Activated naive CD4-positive, alpha-beta T cell treated with Interleukin-2 at 50 U/mL for 16 hours (primary cell): ENCODE measurements at places on chromosomes 2 and 18.

DNA sequence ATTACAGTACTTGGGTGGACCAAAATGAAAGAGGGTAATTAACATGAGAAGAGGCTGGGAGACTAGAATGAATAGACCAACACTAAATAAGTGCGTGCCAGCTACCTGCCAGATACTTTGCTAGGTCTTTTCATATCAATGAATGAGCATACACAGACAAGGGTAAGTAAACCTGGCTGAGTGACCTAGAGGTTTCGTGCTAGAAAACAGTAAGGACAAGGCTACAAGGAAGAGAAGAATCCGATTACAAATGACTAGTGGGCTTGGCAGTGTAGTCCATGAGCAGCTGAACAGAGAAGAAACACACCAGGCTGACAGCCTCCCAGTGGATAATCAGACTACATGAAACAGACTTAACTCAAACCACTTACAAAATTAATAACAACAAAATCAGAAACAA is 64.6 kb downstream of the THADA start:
- DNase-seq: no peak

DNA sequence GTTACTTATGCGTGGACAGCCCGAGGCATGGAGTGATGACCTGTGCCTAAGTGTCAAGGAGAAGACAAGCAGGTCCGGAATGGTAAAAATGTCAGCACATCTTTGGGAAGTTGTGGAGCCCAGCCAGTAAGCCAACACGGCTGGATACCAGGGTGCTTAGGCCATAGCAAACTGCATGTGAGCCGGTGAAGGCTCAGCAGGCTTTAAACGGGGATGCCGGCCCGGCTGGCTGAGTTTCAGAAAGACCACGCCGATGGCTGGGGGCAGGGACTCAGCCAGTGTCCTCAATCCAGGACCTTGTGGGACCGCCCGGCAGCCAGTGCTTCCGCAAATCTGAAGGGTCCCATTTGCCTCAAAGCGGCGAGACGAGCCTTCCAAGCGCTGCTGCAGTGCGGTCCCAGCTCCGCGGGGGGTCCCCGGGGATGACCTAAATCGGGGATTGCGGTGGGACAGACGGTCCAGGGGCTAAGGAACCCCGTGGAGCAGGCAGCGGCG is 946 bp upstream of the AGAP1 start:
- no peak for DNase-seq

GRCh38 chr2:55931281-55931680 is 7.7 kb upstream of the EFEMP1 start:
- DNase-seq: no peak

GRCh38 chr18:78410094-78410786 is 569.4 kb upstream of the SALL3 start:
- no peak for DNase-seq

GRCh38 chr18:36256094-36256493 is 41.4 kb upstream of the FHOD3 start:
- no peak for DNase-seq

DNA sequence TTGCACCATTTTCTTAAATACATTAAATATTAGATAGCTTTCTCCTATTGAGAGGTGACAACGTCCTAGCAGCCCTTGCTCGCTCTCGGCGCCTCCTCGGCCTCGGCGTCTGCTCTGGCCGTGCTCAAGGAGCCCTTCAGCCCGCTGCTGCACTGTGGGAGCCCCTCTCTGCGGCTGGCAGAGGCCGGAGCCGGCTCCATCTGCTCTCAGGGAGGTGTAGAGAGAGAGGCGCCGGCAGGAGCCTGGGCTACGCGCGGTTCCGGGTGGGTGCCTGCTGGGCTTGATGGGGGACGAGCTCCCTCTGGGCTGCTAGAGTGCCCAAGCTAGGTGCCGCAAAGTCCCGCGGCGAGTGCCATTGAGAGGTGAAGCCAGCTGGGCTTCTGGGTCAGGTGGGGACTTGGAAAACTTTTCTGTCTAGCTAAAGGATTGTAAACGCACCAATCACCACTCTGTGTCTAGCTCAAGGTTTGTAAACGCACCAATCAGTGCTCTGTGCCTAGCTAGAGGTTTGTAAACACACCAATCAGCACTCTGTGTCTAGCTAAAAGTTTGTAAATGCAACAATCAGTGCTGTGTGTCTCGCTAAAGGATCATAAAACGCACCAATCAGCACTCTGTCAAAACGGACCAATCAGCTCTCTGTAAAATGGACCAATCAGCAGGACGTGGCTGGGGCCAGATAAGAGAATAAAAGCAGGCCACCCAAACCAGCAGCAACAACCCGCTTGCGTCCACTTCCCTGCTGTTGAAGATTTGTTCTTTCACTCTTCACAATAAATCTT is 3.1 kb downstream of the RPRD1A start:
- no peak for DNase-seq

DNA sequence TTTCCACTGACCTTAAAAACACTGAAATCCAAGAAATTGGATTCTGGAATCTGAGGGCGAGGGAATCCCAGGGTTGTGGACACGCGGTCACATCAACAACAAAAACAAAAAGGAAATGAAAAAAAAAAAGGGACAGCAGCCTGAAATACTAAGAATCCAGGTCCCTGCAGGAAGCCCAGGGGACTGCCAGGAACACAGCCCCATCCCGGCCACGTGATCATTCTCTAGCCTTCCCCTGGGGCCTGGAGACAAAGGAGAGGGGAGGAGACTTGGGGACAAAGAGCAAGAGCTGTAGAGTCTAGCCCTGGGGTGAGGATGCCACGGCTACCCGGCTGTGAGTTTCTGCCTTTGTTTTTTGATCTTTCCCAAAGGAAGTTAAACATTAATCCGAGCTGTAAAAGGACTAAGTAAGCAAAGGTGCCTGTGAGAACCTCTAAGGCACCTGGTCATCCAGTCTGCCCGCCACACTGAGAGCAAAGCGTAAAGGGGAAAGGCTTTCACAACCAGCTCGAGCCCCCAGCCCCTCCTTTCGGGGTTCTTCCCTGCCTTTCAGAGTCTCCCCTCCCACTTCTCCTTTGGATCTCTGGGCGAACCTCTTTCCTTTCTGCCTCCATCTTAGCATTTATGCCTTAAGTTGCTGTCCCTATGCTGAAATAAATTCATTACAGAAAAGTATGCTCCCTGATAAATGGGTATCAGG is 57.9 kb upstream of the MSH2 start:
- no peak for DNase-seq

DNA sequence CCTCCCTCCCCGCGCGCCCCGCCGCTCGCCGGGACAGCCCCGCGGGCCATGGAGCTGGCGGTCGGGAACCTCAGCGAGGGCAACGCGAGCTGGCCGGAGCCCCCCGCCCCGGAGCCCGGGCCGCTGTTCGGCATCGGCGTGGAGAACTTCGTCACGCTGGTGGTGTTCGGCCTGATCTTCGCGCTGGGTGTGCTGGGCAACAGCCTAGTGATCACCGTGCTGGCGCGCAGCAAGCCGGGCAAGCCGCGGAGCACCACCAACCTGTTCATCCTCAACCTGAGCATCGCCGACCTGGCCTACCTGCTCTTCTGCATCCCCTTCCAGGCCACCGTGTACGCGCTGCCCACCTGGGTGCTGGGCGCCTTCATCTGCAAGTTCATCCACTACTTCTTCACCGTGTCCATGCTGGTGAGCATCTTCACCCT is 865 bp downstream of the GALR1 start:
- no peak for DNase-seq

- DNase-seq: no peak
Measured at GRCh38 chr2:50859110-50859509, 172.8 kb downstream of the NRXN1 start.

- DNase-seq: no peak
Measured at GRCh38 chr2:25333981-25334380, 7.7 kb downstream of the DNMT3A start.

- no peak for DNase-seq
Measured at GRCh38 chr2:1360144-1360543, 53.1 kb upstream of the TPO start.

- DNase-seq: no peak
Measured at GRCh38 chr2:97967216-97967592, 28.5 kb downstream of the TMEM131 start.

DNA sequence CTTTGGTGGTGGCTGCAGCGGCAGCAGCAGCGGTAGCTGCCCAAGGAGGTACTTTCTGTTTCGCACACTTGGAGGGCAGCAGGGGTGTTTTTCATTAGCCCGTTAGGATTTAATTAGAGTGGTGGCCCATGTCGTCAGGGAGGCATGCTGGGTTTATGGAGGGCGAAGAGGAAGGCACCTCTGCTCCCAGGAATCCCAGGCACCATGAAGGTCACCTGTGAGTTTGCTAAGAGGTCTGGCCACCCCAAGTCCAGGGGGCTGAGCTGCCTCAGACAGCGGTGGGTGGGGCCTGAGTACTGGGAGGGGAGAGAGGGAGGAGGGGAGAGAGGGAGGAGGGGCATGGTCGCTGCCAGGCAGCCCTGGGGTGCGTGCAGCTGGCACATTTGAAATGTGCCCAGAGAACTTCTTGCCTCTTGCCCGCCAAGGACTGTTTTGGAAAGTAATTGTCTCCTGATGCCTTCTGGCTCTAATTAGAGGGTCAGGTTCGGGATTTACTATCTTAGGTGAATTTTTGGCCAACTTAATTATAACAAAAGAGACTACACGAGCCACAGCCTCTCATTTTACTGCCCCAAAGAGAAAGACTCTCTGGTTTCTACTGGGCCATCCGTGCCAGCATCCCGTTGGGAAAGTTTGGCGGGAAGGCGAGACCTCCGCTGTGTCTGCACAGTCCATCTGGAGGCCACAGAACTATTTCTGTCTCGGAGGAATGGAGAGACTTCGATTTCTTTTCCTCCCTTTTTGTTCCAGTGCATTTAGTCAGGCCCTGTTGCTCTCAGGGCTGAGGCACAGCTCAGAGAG is 62.0 kb downstream of the GLI2 start:
- DNase-seq: no peak

GRCh38 chr18:49161627-49162026 is 210.9 kb upstream of the SMAD7 start:
- peak; percentile 36 for DNase-seq

DNA sequence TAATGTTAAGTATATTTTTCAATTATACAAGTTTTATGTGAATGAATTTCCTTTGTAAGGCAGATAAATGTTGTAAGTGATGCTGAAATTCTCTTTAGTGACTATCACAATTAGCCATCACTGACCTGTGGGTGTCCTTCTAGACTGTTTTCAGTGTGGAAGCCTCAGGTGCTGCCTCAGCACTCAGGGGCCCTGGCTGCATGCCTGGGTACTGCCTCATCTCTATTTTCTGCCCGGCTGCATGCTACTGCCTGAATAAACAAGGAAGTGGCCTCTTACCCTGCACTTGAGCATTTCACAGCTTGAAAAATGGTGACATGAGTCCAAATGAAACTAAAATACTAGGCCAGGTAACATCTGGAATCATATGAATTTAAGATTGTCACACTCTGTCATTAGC is 787.6 kb upstream of the SALL3 start:
- DNase-seq: no peak

- DNase-seq: no peak
Measured at GRCh38 chr18:57149051-57149450, 2.2 kb downstream of the BOD1L2 start.

DNA sequence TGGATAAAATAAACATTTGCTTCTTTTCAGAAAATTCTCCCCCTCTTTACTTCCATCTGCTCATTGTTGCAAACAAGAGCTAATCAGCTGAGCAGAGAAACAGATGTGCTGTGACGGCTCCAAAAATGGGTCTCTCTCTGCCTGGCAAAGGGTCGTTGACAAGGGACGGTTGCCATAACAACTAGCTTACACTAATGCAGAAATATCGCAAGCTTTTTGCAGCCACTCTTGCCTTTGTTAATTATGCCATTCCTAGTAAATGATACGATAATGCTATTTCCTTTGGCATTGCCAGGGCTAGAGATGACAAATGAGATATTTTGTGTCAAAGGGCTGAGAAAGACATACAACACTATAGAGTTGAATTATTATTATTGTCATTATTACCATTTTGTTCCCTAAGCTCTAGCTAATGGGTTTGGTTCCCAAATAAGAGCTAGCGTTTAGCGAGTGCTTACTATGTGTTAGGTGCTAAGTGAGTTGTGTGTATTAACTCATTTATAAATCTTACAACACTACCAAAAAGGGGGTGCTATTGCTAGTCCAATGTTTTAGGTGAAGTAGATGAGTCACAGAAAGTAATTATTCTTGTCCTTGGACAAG is 46.8 kb downstream of the MYO3B start:
- DNase-seq: no peak

- DNase-seq: no peak
Measured at GRCh38 chr2:224987733-224988132, 54.5 kb downstream of the DOCK10 start.

DNA sequence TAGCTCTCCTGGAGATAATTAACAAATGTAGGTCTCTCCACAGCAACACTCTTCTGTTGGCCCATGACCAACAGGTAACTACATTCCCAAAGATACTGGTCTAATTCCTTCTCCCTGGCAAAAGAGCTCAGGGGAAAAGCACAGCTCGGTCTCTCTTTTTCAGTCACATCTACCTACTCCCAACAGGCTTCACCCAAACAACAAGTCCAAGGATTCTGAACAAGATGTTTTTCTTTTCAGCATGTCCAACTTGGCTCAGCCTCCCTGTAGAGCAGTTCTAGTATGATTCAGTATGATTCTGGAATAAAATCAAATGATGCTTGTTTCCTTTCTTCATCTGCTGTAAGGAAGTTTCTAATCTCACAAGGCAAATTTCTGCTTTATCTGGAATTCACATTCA is 1704.8 kb upstream of the PIK3C3 start:
- DNase-seq: no peak

DNA sequence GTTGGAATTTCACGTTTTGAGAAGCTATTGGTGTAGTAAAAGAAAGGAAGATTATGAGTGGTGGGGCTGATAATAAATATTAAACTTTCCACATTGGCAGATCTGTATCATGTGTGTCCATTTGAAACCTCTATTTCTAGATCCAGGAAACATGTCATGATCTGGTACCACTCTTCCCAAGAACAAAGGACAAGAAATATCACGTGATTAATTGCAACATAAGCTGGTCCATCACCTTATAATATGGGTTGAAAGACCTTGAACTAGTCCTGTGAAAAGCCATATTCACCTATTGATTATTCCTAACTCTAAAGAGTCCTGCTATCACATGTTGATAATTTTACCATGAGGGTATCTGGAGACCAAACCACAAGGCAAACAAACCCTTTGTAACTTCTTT is 335.3 kb upstream of the SMIM21 start:
- no peak for DNase-seq

DNA sequence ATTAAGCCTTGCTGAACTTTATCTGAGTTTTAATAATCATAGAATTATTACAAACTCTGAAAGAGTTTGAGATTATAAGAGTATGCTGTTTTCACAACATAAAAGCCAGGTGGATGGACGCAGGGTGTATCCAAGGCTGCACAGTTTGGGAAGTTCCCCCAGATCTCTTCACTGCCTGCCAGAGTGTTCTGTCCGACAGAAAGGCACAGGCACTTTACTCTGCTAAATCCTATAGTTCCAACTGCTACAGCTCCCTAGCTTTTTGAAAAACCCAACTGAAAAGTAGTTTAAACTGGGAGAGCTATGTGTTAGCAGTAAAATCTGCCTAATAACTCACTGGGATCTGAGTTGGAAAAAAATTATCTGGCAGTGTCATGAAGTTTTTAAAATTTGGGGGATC is 38.0 kb downstream of the MFSD6 start:
- DNase-seq: no peak
